ENCODE measurements at places on chromosomes 12 and 14.

- DNase-seq: no peak
These were observed 11.2 kb downstream of the SERPINA3 start for GRCh38 chr14:94623422-94623809.

GRCh38 chr12:64882687-64883086, 58.2 kb downstream of the TBC1D30 start:
- DNase-seq: no peak

DNA sequence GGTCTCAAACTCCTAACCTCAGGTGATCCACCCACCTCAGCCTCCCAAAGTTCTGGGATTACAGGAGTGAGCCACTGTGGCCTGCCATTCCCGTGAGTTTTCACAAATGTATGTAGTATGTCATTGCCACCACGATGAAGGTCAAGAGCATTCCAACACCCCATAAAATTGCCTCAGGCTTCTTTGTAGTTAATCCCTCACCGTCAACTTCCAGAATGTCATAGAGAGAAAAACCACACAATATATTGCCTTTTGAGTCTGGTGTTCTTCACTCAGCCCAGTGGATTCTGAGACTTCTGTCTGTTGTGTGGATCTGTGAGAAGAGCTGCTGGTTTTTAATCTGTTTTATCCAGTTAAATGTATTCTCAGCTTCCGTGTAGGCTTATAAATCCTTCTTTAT, 12.6 kb upstream of the CFAP251 start:
- no peak for DNase-seq

GRCh38 chr14:22791301-22791700, 23.9 kb downstream of the SLC7A7 start:
- DNase-seq: no peak

DNA sequence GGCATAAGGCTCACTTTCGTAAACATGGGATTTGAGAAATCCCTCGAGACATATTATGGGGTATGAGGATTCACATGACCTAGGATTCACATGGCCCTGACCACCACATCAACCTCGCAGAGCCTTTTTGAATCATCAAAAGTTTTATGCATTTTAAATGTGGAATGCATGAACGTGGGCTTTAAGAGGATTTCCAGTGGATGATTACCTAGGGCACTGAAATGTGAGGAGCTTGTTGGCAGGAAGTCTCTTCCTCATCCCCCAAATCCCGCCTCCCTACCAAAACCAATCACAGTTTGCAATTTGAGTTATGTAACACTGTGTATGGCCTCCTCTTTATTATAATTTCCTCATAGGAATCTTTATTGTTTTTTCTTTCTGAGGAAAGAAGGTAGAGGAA, 659.6 kb upstream of the TBX3 start:
- no peak for DNase-seq

- DNase-seq: no peak
These were observed 372.5 kb upstream of the DDHD1 start for GRCh38 chr14:53525608-53526007.

Data from NK-92 treated with Interleukin-12 subunit alpha and Interleukin-12 subunit beta, amount 100 ng/mL, for 24 hours (cell line).